Astrocyte (in vitro differentiated cells and primary cell): ENCODE measurements at places on chromosomes 2 and 18. TPM values are rescaled to one million over a fixed set of nuclear protein-coding genes. Genes with fewer than 3 reads are reported as not detected.

The UGT1A7 gene
- not detected in 2 replicates for total RNA-seq

The INHA gene
- total RNA-seq = 0.52 and 0.99 TPM in 2 replicates

The RBKS gene
- total RNA-seq = 1.6 and 2.6 TPM in 2 replicates

The ARL4C gene
- 59.3 and 70.7 TPM in 2 replicates for total RNA-seq

The EPHA4 gene
- total RNA-seq = 30.1 and 35.7 TPM in 2 replicates

The RFX8 gene
- not detected in 2 replicates for total RNA-seq

The GCG gene
- total RNA-seq = not detected in 2 replicates

The ALPP gene
- 0.32 TPM in 1 of 2 replicates, not detected in the other for total RNA-seq

The TUBB8B gene
- not detected in 2 replicates for total RNA-seq

The SKA1 gene
- total RNA-seq = 1.2 and 2.6 TPM in 2 replicates

The LYPD6B gene
- total RNA-seq = 1.1 and 1.2 TPM in 2 replicates

The TRABD2A gene
- total RNA-seq = 2.6 and 3.2 TPM in 2 replicates

The DSG1 gene
- 0.05 TPM in 1 of 2 replicates, not detected in the other for total RNA-seq

The PLB1 gene
- 0.98 and 1.9 TPM in 2 replicates for total RNA-seq

The UGT1A4 gene
- total RNA-seq = not detected in 2 replicates

The C2orf78 gene
- not detected in 2 replicates for total RNA-seq

The REG3G gene
- not detected in 2 replicates for total RNA-seq

The CIAO1 gene
- total RNA-seq = 56.3 and 58.6 TPM in 2 replicates

The ACVR1C gene
- total RNA-seq = 0.62 and 0.95 TPM in 2 replicates

The GNLY gene
- not detected in 2 replicates for total RNA-seq

The ADCYAP1 gene
- total RNA-seq = not detected in 2 replicates

The DNAH7 gene
- 0.79 and 1.2 TPM in 2 replicates for total RNA-seq

The SH3BP4 gene
- total RNA-seq = 117 and 127 TPM in 2 replicates

The ANKRD30B gene
- not detected in 2 replicates for total RNA-seq

The ESPNL gene
- 0.07 TPM in 1 of 2 replicates, not detected in the other for total RNA-seq

The PRKCE gene
- total RNA-seq = 11.2 and 12.8 TPM in 2 replicates

The ITGB6 gene
- 2.8 and 7.6 TPM in 2 replicates for total RNA-seq

The PDCD1 gene
- not detected in 2 replicates for total RNA-seq
